ENCODE measurements at places on chromosomes 11 and 22. TPM values are rescaled to one million over a fixed set of nuclear protein-coding genes. Genes with fewer than 3 reads are reported as not detected.

The PLAAT3 gene
- 32.4 TPM for total RNA-seq

The CDC42BPG gene
- total RNA-seq = 8.4 TPM

GRCh38 chr11:9675691-9676090 is 11.8 kb downstream of the SWAP70 start:
- DNase-seq = no peak

DNA sequence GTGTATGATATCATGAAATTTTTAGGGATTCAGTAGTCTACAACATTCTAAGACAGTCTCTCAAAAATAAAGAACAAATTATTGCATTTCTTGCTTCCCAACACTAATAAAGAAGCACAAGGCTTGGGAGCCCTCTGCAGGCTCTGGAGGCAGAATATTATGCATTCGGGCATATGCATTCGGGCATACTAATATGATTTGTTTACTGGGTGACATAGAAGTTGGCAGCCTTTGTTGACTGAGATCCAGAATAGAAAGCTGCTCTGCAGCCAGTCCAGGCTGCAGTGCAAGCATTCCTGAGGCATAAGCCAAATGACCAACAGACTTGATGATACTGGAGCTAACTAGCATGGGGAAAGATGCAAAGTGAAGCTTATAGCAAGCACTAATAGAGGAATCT is 945.5 kb downstream of the OPCML start:
- no peak for DNase-seq

DNA sequence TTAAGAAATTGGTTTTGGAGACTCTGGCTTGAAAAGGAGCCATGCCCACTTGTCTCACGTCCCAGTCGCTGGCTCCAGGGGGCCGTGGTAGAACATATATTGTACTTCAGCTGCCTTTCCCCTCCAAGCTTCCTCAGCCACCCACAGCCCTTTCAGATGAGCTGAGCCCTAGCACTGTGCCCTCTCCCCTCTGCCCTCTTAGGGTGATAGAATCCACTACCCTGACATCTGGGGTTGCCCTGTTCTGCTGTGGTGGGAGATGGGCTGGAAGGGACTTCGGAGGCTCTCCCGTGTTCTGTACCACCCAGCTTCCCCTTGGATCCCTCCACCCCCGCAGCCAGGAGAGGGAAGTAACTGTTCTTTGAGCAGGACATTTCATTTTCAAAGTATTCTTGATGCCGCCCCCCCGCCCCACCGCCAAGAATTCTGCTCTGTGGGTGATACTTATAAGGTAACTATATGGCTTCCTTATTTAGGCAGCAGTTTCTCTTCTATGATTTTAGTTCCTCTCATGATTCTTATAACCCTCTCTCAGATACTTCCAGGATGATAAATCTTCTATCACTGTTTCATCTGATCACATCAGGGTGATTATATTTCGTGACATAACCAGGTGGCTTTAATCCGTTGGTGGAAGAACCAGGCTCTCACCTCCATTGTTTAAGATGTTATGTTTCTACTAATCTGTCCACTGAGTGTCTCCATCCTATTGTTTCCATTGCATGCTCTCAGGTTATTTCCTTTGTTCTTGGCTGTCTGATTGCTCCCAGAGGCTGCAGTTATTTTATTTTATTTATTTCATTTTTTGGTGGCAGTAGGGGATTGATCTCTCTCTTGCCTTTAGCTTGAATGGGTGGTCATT is 24.1 kb downstream of the ZBTB16 start:
- DNase-seq = no peak
